CD4-positive, alpha-beta T cell treated with Interleukin-1 beta for 1 hour (primary cell): ENCODE measurements at places on chromosomes 16 and 17.

DNA sequence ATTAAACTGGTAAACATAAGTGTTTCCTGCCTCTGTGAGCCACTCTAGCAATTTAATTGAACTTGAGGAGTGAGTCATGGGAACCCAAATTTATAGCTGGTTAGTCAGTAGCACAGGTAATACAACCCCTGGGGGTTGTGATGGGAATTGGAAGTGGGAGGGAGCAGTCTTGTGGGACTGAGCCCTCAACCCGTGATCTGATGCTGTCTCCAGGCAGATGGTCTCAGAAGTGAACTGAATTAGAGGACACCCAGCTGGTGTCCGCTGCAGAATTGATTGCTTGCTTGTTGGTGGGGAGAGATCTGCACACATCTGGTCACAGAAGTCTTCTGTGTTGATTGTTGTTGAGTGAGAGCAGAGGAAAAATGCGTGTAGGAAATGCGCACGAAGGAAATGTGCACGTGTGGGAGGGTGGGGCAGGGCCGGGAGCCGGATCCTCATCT, 7.7 kb upstream of the ST6GALNAC2 start:
- no peak for DNase-seq

DNA sequence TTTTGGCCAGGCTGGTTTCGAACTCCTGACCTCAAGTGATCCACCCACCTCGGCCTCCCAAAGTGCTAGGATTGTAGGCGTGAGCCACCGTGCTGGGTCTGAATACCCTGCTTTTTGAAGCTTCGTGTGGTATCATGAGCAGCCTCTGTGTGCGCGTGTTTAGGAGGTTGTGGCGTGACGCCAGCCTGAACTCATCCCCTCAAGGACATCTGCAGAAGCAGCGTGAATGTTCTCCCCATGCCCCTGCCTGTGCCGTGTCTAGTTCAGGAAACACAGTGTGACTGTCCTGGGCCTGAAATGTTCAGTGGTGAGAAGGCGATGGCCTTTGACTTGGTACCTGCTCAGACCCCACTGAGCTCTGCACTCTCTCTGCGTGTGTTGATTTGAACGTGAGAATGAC, 35.6 kb downstream of the RNF213 start:
- no peak for DNase-seq

DNA sequence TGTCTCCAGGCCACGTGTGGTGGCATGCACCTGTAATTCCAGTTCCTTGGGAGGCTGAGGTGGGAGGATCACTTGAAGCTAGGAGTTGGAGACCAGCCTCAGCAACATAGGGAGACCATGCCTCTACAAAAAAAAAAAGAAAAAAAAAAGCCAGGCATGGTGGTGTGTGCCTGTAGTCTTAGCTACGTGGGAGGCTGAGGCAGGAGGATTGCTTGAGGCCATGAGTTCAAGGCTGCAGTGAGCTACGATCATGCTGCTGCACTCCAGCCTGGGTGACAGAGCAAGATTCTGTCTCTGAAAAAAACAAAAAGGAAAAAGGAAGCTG, 103.9 kb downstream of the CMIP start:
- DNase-seq: no peak

GRCh38 chr17:42918902-42919521, 18.4 kb downstream of the G6PC1 start:
- no peak for DNase-seq

DNA sequence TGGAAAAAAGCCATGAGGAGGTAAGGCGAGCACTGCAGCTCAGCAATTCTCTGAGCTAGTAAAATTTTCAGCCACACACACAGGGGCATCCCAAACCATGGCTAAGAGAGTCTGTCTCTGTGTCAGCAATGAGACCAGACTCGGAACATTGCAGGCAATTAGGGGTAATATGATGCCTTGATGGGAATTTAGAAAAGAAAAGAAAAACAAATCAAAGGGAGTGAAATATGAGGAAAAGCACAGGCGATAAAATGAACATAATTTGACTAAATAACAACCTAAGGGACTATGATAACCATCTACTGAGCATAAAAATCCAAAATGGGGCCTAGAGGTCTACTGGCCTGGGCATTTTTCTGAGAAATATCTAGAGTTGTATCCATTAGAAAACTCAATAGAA, 546.0 kb upstream of the PSMD7 start:
- DNase-seq: no peak

DNA sequence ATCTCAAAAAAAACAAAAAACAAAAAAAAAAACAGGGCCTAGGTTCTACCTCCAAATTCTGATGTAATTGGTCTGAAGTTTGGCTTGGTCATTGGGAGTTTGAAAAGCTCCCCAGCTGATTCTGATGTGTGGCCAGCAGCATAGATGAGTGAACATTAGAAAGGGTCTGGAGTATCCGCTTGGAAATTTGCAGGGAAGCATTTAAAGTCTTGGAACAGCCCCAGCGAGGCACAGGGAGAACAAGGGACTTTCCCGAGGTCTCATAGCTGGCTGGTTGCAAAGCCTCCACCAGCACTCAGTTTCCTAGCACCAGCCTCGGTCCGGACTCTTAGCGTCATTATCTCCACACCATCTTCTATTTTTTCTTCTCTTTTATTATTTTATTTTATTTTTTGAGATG, 70.8 kb downstream of the RAB11FIP4 start:
- DNase-seq: no peak

DNA sequence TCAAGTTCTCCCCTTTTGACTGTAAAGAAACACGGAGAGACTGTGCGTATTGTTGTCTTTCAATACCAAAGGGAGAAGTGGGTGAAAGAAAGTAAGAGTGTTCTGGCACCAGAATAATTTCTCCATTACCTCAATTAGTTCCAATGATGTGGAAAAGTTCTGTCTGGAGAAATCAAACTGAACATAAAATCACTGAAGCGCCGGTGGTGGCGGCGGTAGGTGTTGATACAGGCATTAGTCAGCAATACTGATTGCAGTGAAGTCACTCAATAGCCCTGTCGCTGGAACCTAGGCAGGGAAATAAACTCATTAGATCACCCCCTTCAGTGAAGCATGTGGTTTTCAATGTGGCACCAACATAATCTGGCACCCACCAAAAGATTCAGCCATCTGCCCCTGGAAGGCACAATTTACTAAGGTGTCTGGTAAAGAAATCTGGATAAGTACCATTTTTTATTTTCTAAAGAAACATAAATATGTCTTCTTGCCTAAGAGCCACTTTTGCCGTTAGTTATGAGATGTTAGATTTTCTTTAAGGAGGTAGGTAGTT, 274.2 kb upstream of the SOX9 start:
- no peak for DNase-seq

GRCh38 chr17:80786887-80787286, 204.8 kb upstream of the CHMP6 start:
- DNase-seq: no peak

GRCh38 chr16:85002608-85003007, 8.7 kb downstream of the ZDHHC7 start:
- no peak for DNase-seq

DNA sequence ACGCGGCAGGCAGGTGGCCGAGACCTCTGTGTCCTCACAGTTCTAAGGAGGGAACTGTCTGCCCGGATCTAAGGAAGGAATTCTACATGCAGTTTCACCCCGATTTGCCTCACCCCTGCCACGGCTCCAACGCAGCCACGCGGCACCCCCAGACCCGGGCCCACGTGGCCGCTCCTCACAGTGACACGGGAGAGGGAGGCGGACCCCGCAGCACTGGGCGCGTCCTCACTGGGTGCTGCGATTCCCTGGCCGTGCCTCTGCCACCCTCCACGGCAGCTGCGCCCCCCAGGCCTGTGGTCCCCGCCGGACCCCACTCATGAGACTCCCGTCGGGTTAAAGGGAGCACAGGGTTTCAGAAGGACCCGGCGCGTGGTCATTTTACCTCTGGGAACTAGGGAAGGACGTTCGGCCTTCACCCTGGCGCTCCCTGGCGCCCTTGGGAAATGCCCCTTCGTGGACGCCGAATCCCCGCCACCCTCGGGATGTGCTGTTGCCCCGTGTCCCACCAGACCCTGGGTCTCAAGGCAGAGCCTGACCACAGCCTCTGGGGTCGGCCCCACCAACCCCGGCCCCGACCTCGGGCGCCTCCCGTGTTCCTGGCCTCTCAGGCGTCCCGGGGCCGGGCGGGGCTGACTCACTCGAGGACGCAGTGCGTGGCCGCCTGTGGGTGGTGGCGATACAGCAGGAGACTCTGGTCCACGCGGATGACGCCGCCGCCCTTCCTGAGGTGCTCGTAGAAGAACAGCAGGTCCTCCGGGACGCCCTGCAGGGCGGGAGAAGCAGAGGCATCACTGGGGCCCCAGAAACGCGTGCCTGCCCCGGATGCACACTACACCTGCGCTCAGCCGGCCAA, 118.8 kb upstream of the METRNL start:
- no peak for DNase-seq

GRCh38 chr16:1612320-1613111, at the start of gene CRAMP1:
Gene CRAMP1, plus strand, starts transcription at chr16:1612360. Its CDS starts 2,280 bp downstream, at chr16:1614640.
- DNase-seq: no peak

DNA sequence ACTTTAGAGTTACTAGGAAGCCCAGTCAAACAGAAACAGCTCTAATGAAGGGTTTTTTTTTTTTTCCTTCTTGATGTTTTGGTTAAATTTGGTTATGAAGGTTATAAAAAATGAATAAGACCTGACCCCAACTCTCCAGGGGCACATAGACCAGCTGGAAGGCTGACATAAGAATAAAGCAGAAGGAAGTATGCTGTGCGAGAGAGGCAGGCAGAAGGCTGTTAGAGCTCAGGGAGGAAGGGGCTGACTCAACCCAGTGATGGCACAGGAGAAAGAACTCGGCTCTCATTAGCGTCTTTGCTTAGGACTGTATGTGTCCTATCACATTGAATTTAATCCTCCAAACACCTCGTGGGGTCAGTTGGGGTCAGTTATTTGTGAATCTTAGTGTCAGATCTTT, 474.6 kb downstream of the PMP22 start:
- DNase-seq: peak; percentile 11

DNA sequence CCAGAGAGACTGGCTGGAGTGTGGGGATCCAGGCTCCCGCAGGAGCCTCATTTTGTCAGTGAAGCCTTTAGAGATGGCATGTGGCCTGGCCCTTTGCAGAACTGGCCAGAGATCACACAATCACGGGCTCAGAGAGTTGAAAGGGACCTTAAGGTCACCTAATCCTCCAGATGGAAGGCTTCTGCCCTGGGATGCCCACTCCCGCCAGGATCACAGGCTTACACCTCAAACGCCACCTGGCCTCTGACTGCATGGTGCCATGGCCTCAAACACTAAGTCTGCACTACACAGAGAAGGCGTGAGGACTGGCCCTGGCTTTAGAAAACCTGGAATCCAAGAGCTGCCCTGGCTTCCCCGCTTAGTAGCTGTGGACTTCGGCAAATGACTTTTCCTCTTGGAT, 306.8 kb upstream of the CCL2 start:
- DNase-seq: no peak

DNA sequence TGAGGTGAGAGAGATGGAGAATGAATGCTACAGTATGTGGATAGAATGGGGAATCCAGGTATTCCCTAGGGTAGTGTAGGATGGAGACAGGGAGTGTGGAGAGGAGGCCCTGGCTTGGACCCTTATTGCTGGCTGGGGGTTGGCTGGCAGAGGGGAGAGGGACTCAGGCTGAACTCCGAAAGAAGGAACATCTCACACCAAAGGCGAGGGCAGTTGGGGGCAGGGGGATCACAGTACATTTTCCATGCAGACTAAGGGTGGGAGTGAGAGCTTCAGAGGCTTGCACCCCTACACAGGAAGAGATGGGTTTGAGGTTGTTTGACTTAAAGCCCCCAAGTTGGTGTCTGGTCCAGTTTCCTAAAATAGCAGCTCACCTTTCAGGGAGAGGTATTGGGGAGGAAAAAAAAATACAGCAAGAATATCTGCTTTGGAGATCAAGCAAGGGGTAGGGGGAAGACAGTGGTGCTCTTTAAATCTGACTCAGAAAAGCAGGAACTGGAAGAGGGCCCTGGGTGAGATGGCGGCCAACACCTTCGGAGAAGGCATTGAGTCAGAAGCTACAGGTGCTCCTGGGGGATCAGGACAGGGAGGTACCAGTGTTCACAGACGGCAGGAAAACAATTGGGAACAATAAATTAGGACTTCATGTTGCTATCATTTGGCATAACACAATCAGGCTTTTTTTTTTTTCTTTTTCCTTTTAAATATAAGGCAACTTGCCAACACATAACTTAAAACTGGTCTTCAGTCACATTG, 12.4 kb downstream of the TRAF4 start:
- no peak for DNase-seq

GRCh38 chr17:58052945-58053715, 30.1 kb upstream of the DYNLL2 start:
- DNase-seq: no peak

- DNase-seq: no peak
Observed at GRCh38 chr16:77850636-77851333, 62.4 kb downstream of the VAT1L start.

DNA sequence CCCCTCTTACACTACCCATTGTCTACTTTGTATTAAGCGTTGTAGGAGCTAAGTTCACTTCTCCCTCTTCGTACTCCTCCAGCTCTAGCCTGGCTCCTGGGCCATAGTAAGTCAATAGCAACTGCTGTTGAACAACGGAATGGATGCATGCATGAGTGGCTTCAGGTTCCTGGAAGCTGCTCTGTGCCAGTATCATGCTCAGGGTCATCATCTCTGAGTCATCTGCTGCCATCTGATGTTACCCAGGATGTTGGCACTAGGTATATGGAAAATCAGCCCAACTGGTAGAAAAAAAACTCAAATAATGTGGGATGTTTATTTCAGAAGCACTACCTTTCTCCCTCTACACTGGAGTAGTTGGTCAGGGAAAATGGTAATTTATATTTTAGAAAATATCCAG, 536.8 kb downstream of the NPIPA7 start:
- DNase-seq: no peak

GRCh38 chr16:15484662-15485061, 50.3 kb downstream of the BMERB1 start:
- DNase-seq: no peak

GRCh38 chr16:48613061-48613957, 3.3 kb upstream of the N4BP1 start:
- DNase-seq: peak; percentile 82

- DNase-seq: no peak
Observed at GRCh38 chr17:63529711-63530556, 6.8 kb downstream of the KCNH6 start.

DNA sequence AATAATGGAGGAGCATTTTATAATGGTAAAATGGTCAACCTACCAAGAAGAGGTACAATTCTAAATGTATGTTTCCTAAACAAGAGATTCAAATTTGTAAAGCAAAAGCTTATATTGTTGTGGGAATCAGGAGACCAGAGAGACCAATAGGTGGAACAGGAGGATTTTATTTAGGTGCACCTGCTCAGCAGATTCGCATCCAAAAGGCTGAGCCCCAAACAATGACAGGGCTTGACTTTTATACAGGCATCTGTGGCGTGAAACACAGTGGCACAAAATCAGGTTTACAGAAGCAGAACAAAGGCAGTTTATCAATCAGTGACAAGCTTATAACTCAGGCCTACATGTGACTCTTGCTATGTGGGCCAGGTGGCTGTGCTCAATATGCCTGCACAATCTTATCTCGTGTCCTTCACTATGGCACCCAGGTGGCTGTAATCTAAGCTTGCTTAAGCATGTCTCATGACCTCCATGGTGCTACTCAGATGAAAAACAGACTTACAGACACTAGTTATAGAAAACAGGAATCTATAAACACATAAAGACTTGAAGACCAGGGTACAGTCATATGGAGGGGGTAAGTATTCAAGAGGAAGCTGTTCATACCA, 780.2 kb upstream of the CA10 start:
- DNase-seq: no peak

- DNase-seq: no peak
Observed at GRCh38 chr17:57406131-57406980, 150.0 kb downstream of the MSI2 start.
